ENCODE measurements at places on chromosomes 13 and 19. TPM values are rescaled to one million over a fixed set of nuclear protein-coding genes. Genes with fewer than 3 reads are reported as not detected.

GRCh38 chr19:40519352-40520322 is 52.8 kb downstream of the SPTBN4 start:
- H3K27me3 ChIP-seq = peaks cover 30% of the 10 kb centered on the region
- H3K4me1 ChIP-seq = no peaks in the 10 kb centered on the region
- H3K36me3 ChIP-seq = no peaks in the 10 kb centered on the region

DNA sequence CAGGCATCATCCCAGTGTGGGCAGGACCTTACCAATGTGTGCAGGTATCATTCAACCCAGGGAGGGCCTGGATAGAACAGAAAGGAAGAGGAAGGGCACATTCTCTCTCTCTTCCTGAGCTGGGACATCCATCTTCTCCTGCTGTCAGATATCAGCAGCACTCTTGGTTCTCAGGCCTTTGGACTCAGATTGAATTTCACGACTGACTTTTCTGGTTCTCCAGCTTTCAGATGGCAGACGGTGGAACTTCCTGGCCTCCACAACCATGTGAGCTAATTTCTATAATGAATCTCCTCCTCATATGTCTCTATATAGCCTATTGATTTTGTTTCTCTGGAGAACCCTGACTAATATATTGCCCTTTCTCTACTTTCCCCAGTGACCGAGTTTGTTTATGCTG is 77.3 kb downstream of the OLFM4 start:
- no peaks in the 10 kb centered on the region for H3K27me3 ChIP-seq
- DNase-seq = no peak
- no peaks in the 10 kb centered on the region for H3K36me3 ChIP-seq
- no peaks in the 10 kb centered on the region for H3K4me1 ChIP-seq
- no peak overlapping the region for H3K27ac ChIP-seq
- H3K4me3 ChIP-seq = no peak overlapping the region

GRCh38 chr13:37342205-37342604 is 236.7 kb upstream of the CSNK1A1L start:
- H3K27ac ChIP-seq = no peak overlapping the region
- H3K4me3 ChIP-seq = no peak overlapping the region
- no peaks in the 10 kb centered on the region for H3K27me3 ChIP-seq
- DNase-seq = no peak
- no peaks in the 10 kb centered on the region for H3K36me3 ChIP-seq
- H3K4me1 ChIP-seq = no peaks in the 10 kb centered on the region

GRCh38 chr13:44434766-44435141 is 61.1 kb downstream of the SERP2 start:
- peaks cover 21% of the 10 kb centered on the region for H3K4me1 ChIP-seq
- peak overlapping the region; percentile 87 for H3K4me3 ChIP-seq
- peak overlapping the region; percentile 96 for H3K27ac ChIP-seq
- no peak for DNase-seq
- H3K27me3 ChIP-seq = no peaks in the 10 kb centered on the region
- H3K36me3 ChIP-seq = peaks cover 20% of the 10 kb centered on the region

The KLK2 gene
- total RNA-seq = not detected

The CRX gene
- total RNA-seq = not detected

Measured in upper lobe of right lung (tissue), 1 donor.